Right renal pelvis (tissue), 4 donors: ENCODE measurements at places on chromosomes 4 and X. TPM values are rescaled to one million over a fixed set of nuclear protein-coding genes. Genes with fewer than 3 reads are reported as not detected.

- no peak for DNase-seq
Observed at GRCh38 chr4:81164623-81165416, 50.2 kb downstream of the PRKG2 start.

DNA sequence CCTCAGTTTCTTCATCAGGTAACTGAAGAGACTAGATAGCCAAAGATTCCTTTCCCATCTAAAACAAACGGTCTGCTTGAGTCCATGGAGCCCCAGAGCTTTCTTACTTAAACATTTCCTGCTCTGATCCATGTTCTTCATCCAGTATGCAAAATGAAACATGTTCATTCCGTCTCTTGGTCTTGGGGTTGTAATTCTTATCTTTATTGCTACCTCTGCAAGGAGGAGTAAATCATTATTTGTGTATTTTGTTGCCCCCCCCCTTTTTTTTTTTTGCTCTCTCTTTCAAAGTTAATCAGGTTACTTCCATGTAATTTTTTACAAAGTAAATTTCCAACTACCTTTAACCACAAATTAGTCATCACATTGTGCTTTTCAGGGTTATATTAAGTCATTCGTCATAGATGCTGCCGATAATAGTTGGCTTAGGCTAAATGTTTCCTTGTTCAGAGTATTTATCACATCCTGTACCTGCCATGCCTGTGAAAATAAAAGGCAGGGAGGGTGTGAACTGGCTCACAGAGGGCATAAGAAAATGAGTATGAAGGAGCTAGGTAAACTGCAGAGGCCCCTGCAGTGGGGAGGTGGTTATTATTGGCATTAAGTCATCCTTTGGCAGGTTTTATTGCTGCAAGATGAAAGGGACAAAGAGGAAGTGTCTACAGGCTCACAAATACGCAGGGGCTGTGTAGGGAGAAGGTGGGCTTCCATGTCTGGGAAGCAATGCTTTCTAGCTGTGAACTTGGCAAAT, 76.7 kb upstream of the HS3ST1 start:
- DNase-seq, result no peak

Gene VGLL1
- 6.5 TPM for polyA plus RNA-seq

GRCh38 chrX:17584248-17584681, 153.0 kb upstream of the SCML1 start:
- no peak for DNase-seq

- no peak for DNase-seq
Observed at GRCh38 chrX:455673-456072, 69.0 kb upstream of the PPP2R3B start.

DNA sequence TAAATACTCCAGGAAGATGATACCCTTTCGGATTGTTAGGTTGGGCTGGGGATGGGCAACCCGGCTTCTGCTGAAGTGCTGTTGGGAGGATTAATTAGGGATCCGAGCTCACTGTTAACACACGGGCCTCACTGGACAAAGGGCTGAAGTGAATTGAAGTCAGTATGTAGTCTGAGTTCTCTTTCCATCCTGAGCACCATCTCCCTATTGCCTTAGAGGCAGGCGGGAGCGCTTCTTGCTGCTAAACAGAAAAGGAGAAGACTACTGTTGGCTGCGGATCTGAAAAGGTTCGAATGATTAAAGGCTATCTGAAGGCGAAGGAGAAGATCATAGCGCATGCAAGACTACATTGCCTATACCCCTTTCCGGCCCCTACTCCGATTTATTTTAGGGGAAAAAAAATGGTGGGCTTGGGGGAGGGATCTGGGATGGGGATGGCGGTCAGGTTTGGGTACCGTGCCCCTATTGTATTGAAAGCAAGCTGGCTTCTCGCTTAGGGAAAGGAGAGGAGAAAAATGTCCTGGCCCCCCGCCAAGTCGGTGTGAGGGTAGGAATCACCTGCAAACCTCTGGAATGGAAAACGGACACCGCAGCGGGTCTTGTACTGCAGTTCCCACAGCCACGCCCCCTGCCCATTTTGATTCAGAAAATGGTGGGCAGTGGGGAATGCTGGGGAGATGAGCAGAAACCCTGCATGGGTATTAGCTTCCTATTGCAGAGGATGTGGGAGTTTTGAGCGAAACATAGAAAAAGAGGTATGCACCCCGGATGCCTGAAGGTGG, 22.3 kb downstream of the MORF4L2 start:
- DNase-seq, result no peak

DNA sequence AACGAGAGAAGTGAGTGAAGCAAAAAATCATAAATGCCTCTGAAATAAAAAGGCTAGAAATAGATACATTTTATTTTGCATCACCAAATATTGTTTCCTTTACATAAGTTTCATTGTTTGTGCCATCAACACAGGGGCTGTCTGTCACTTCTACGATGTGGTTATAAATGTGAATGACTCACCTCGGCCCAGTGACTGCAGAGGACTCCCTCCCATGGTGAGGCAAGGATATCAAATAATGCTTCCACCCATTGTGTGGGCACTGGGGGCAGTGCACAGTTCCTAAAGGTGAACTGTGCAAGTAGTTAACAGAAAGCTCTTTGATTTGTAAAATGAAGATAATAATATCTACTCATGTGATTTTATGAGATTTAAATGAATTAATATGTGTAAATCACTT, 230.3 kb upstream of the NEIL3 start:
- no peak for DNase-seq

- DNase-seq, result no peak
Observed at GRCh38 chr4:140641105-140641555, 72.4 kb upstream of the UCP1 start.

DNA sequence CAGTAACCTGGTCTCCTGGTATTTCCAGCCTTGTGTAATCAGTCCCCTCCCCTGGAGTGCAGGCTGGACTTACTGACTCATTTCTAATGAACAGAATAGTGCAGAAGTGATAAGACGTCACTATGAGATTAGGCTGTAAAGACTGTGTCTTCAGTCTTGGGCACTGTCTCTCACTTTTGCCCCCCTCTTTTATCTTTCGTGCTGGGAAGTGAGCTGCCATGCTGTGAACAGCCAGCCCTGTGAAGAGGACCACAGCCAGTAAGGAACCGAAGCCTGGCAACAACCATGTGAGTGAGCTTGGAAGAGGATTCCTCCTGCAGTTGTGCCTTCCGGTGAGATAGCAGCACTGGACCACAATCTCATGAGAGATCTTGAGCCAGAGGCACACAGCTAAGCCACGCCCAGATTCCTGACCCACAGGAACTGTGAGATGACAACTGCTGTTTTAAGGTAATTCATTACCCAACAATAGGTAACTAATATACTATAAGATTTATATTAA, 67.5 kb upstream of the GPR34 start:
- DNase-seq, result no peak

GRCh38 chrX:38859602-38860001, 58.3 kb downstream of the MID1IP1 start:
- DNase-seq, result no peak

GRCh38 chr4:39975488-39976089, 2.1 kb downstream of the PDS5A start:
- DNase-seq, result no peak

Gene ITM2A
- polyA plus RNA-seq, result 99.4 TPM

DNA sequence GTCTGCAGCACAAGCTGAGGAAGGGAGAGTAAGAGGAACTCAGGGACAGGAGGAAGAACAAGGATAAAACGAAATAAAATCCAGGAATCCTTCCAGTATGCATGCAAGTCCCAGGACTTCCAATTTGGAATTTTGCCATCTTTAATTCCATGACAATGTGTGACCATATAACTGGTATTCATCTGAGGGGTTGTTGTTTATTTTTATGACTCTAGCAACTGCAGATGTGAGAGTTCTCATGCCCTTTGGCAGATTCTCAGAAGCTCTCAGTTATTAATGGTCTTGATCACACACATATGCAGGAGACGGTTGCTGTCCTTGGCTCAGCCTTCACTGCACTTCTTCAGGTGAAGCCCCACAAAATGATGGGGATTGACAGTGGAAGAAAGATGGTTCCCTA, 148.2 kb downstream of the SMIM20 start:
- no peak for DNase-seq

Gene CCSER1
- polyA plus RNA-seq, result 20.3 TPM

DNA sequence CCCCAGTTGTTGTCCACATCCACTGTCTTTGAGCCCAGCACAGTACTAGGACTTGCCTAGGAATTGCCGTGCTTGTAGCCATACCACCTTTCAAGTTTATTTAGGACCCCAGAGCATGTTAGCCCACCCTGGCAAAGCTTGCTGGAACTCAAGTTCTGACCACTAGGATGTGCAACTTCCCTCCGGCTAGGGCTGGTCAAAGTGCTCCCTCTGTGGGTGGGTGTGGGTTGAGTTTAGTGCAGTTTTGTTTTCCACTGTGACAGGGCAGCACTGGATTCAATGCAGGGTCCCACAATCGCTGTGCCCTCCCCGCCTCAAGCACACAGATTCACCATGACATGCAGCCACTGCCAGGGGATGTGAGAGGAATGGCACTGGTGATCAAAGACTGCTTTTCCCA, 96.0 kb downstream of the RASGEF1B start:
- DNase-seq, result no peak

Gene PPP2R2C
- 0.40 TPM for polyA plus RNA-seq

Gene KLF3
- polyA plus RNA-seq, result 74.5 TPM

Gene TRIM60
- polyA plus RNA-seq, result not detected

DNA sequence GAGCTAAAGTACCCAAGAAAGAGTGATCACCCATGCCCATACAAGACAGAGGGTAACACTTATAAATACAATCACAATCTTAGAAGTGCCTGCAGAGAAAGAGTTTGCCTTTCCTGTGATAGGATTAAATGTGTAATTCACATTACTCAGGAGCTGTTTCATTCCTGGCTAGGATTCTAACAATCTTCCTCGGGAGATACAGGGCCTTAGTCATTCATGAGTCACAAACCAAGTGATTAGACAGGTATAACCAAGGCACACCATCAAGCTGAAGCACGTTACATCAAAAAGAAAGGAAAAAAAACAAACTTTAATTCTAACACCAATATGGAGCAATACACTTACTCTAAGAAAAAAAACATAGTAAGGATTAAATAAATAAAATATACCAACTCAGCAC, 14.9 kb downstream of the ABCG2 start:
- no peak for DNase-seq

DNA sequence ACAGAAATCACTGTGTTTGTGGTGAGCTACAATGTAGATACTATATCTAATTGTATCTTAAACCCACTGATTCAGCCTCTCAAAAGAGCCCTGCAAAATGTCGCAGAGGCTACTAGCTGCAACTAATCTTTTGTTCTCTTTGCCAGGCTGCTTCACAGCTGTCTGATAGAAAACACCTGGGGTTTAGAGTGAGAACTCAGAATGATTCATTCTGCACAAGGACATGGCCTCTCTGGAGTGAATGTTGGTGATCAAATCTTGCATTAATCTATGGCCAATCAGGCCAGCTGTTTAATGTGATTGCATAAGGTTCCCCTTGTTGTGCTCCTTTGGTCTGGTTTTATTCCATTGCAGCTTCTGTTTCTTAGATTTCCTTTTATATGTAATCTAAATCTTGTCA, 100.3 kb downstream of the EMCN start:
- peak; percentile 1 for DNase-seq

DNA sequence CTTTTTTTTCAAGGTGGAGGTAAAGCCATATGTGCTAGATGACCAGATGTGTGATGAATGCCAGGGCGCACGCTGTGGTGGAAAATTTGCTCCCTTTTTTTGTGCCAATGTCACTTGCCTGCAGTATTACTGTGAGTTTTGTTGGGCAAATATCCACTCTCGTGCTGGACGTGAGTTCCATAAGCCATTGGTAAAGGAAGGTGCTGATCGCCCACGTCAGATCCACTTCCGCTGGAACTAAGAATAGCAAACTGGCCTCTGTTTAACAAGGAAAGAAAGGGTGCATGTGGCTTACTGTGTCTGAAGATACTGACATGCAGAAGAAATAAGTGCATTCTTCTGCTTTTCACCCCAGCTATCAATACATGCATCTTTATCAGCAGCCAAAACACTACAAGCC, 63.9 kb downstream of the CPEB2 start:
- DNase-seq, result no peak

DNA sequence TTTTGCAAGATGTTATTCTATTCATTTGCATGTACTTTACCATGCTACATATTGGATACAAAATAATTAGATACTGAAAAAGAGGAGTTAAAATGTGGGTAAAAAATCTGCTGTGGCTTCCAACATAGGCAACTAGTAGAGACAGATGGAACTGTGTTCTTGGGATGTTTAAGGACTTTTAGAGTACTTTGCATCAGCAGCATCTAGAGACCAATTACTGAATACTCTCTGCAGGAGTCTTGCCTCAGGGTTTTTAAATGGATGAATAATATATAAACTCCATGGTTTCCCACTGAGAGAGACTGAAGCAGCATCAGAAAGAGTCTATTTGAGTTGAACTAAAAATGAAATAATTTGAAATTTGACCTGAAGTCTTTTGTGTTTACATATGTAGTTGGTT, 676.7 kb downstream of the GALNTL6 start:
- no peak for DNase-seq

GRCh38 chrX:78493180-78493579, 165.8 kb upstream of the CYSLTR1 start:
- no peak for DNase-seq

GRCh38 chrX:119816300-119816699, 24.9 kb upstream of the RPL39 start:
- no peak for DNase-seq

DNA sequence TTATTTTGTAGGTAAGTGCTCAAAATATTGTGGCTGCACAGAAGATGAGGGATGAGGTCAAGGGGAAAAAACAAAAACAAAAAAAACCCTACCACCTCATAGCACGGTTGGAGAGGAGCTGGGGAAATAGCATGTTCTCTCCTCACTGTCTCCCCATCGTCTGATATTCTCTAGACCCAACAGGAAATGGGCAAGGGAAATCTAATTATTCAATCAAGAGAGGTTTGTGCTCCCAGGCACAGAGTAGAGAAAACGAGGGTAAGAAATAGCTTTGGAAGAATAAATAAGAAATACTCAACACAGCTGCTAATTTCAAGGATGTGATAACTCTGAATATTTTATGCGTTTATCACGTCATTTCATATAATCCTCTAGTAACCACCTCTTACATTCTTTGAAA, 619.2 kb upstream of the GNPDA2 start:
- DNase-seq, result no peak

DNA sequence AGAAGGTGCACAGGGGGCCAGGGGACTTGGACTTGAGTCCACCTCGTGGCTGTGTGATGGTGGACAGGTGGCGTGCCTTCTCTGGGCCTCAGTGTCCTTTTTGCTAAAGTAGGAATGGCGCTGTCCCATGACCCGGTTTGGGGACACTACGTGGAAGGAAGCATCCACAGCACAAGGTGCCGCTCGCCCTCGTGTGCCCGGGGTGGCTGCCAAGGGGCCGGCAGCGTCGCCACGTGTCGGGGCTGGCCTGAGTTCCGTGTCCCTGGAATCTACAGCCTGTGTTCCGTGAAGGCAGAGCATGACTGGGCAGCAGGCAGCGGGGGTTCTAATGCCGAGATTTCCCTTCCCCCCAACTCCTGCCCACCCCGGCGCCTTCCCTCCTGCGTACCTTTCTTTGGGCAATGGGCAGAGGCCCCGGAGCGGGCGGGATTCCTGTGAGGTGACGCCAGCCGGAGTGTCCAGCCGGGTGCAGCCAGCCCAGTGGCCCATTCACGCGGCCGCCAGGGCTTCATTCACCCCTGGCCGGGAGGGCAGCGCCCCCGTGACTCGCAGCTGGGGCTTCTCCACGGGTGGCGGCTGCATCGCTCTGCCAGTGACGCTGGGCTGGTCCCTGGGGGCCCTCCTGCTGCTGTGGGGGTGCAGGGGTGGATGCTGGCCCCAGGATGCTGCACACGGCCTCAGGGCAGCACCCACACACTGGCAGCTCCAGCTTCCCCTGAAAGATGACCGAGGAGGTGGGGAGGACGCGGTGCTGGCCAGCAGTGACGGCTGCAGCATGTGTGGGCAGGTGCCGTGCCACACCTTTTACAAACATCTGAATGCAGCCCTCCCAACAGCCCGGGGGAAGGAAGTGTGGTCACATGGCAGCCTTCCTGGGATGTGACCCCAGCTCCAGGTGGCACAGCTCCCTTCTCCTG, 21.2 kb downstream of the DOK7 start:
- no peak for DNase-seq

Gene SAP30
- 13.8 TPM for polyA plus RNA-seq
